ENCODE measurements at places on chromosomes 12 and 14.

- no peak for DNase-seq
These were observed 36.6 kb downstream of the DCAF4 start for GRCh38 chr14:72962829-72963312.

DNA sequence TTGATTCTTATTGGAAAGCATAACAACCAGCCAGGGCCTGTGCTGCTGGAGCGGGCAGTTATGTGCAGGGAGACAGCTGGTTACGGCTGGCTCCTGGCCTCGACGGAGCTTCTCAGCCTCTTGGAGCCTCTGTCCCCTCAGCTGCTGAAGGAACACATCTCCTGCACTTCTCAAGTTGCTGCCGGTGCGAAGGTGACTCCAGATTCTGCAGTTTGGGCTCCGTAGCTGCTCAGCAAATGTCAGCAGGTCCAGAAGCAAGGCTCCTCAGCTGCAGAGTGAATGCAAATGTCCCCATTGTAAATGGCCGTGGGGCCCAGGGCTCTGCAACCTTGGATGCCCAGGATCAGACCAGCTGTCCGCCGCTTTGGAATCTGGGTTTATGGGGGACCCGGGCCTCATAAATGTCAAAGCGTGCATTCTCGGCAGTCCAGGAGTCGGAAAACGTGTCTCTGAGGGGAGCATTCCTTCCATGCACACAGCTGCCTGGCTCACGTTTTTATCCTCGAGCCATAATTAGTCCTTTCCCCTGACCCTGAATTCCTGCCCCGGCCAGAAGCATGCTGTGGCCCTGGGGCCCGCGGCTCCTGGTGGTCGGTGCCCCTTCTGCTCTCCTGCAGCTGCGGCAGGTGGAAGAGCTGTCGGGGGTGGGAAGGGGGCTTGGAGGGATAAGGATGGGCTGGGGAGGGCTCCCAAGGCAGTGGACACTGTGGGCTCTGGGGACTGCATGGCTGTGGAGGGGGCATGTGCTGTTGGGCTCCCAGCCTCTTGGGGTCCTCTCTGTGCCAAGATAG is 106.0 kb downstream of the KIF26A start:
- no peak for DNase-seq

DNA sequence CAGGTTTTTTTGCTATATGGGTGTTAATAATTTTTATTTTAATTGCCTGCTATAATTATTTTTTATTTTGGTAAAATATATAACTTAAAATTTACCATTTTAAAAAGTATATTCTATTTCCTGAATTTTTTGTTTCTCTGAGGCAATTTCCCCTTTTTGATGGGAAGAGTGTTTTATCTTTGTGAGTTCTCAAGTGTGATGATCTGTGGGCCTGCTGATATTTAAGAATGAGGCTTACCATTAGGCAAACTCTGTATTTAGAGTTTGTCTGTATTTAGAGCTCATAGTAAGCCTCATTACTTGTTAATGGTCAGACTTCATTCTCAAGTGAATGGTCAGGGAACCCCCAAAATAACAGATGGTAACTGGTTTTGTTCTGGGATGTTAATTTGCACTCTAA is 48.0 kb downstream of the WNK1 start:
- no peak for DNase-seq

DNA sequence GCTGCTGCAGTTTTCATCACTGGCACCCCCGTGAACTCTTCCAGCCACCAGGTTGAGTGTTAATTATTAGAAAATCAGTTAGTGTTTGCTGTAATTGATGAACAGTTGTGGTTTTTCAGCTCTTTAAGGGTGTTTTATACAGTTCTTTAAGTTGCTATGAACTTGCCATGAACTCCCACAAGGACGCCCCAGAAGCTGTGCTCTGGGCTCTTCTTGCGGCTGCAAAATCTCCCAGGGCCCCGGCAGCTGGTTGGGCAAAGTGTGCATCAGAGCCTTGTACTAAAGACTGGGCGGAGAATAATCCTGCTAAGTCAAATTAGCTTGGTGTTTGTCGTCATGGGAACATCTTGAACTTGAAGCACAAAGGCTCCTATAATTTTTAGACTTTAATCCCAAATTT is 82.2 kb downstream of the EML1 start:
- DNase-seq, result no peak

GRCh38 chr12:91852634-91853033 is 293.0 kb downstream of the BTG1 start:
- no peak for DNase-seq

DNA sequence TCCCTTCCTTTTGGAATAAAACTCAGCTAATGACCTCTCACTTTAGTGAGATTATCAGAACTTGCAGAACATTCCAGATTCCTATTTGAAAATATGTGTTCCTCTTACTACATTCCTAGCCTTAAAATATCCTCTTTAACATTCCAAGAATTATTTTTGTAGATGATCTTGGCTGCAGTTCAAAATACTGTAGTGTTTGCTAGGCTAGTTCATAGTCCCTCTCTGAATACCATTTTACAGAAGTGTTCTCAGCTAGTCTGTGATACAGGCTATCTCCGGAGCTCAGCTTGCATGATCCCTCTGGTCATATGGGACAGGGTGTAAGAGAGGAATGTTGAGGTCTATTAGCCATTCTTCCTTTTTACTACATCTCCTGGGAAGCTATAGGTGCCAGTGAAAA is 17.6 kb upstream of the GPR33 start:
- DNase-seq, result no peak

DNA sequence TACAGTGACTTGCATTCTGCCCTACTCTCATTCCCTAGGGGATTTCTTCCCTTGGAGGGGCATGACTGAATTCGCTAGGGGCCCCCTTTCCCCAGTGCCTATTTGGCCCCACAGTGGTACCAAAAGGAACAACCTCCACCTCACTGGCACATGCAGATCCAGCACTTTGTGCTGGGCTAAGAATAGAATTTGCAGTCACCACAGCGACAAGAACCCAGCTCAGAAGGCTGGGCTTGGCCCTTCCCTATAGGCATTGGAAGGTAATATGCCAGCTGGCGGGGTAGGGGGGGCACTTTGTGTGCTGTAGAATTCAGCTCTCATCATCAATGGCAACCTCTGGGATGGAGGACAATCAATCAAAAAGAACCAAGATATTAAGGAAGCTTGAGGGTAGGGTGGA is 13.9 kb downstream of the BAZ2A start:
- DNase-seq, result no peak

DNA sequence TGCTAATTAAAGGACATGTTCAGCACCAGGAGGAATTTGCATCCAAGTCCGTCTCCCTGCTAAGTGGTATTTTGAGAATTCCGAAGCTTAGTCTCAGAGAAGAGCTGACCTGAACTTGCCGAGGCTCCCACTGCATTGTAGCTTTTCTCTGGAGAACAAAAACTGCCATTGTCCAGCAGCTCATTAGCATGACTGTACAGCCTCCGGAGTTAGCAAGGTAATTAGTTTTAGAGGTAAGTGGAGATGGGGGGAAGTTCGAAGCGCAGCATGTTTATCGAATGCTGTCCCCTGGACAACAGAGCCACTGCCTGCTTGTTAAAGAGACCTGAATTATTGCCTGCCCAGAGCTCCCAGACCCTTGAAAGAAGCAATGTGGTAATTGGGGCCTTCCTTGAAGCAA is 160.3 kb upstream of the PELI2 start:
- no peak for DNase-seq

DNA sequence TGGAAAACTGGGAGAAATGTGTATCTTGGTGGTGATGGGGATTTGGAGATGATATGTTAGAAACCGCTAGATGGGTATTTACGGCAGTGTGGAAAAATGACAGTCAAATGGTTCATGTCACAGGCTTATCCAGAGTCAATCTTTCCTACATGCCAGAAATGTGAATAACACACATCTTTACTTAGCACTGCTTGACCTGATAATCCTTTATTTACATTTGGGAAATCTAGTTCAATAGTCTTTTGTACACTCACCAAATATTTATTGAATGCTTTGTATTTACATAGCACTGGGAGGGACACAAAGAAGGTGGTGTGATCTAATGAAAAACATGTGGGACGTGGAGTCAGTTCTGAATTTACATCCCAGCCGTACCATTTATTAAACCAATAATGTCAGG is 208.2 kb downstream of the DIO2 start:
- DNase-seq, result no peak

DNA sequence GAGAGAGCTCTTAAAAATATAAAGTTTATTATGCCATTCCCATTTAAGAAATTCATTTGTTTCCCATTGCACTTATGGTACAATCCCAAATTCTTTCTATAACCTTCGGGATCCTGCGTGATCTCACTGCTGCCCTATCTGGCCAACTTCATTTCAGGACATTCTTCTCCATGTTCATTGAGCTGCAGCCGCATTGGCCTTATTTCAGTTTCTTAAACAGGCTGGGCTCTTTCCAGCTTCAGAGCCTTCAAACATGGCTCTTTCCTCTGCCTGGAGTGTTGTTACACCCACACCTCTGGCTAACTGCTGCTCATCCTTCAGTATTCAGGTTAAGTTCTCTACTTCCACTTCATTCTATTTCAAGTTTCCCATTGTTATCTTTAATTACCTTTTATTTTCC is 58.5 kb upstream of the LRTM2 start:
- DNase-seq, result no peak

- no peak for DNase-seq
These were observed 14.7 kb downstream of the METTL3 start for GRCh38 chr14:21496453-21496852.

- no peak for DNase-seq
These were observed 33.4 kb downstream of the TMTC1 start for GRCh38 chr12:29750131-29750927.

DNA sequence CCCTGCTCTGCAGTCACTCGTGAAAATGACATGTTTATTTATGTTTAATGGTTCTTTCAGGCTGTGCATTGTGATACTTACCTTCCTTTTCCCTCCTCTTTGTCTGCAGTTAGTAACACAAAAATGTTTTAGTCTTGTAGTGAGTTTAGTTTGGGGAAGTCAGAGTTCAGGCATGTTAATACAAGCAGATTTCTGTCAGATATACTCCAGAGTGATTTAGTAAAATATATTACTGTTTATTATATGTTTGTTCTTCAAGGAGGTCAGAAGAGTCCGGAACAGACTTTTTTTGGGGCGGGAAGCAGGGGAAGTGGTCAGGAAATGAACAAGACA is 28.7 kb downstream of the MSRB3 start:
- no peak for DNase-seq

DNA sequence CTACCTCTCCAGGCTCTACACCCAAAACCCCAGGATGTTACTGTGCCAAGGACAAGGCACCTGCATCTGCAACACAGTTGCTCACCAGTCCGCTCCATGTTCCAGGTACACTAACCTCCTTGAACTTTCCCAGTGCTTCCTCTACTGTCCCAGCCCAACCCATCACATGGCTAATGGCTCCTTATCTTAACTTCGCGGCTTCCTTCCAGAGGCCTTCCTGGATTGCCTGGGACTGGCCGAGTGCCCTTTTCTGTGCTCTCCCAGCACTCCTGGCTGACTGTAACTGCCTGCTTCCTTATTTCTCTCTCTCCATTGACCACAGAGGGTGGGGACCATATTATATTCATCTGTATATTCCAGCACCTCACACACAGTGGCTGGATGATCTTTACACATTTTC is 20.9 kb downstream of the POMT2 start:
- no peak for DNase-seq
